HAP-1 (cell line): ENCODE measurements at places on chromosomes 1 and 21.

DNA sequence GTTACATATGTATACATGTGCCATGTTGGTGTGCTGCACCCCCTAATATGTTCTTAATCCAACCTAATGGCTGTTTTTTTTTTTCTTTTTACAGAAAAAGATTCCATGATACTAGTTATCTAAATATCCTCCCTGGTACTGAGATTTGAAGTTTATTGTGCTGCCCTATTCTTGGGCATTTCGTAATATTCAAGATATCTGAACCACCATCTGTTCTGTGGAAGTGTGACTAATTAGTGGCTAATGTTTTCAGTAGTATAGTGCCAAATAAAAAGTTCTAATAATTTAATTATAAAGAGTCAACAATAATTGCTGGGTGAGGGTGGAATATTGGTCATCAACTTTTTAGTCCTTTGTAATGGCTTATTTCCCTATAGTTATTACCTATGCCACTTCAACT is 217.5 kb downstream of the GABPA start:
- no peak for DNase-seq

DNA sequence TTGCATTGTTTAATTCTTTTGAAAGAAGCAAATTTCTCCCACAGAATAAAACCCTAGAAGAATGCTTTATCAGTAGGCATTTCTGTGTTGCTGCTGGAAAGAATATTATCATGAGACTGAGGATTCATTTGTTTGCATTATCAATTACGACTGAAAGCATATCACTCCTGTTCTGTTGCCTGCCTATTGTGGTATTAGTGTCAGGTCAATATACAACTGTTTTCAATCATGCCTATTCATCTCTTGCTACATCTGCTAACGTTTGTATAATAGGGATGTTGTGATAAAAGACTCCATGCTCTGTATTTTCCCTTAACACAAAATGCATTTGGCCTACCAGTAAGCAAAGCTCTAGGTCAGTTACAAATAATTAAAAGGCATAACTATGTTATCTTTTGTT is 221.5 kb downstream of the PTPRC start:
- no peak for DNase-seq

GRCh38 chr1:219668446-219668845 is 55.5 kb upstream of the ZC3H11B start:
- no peak for DNase-seq

- no peak for DNase-seq
Measured at GRCh38 chr1:238581332-238581731, 690.6 kb upstream of the ZP4 start.

GRCh38 chr1:30300669-30301068 is 422.7 kb downstream of the MATN1 start:
- no peak for DNase-seq

GRCh38 chr1:4944911-4945310 is 290.5 kb downstream of the AJAP1 start:
- no peak for DNase-seq

DNA sequence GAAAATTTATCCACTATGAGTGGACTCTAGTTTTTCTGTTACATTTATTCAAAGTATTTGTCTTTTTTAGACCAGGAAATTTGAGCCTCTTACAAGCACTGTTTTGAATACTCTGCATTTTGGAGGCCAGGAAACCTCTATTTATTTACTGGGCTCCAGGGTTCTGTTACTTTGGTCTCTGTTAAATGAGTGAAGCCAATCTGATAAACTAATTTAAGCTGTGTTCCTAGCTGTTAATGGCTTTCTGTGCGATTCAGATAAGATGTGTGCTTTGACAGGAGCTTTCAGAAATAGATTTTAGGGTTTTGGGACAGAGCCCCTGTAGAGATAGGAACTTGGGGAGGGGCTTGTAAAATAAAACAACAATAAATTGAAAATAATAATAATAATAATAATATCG is 23.9 kb downstream of the ACKR1 start:
- DNase-seq: no peak

- no peak for DNase-seq
Measured at GRCh38 chr1:185936641-185937040, 202.4 kb downstream of the HMCN1 start.

- no peak for DNase-seq
Measured at GRCh38 chr1:2155147-2155598, 39.4 kb downstream of the FAAP20 start.

DNA sequence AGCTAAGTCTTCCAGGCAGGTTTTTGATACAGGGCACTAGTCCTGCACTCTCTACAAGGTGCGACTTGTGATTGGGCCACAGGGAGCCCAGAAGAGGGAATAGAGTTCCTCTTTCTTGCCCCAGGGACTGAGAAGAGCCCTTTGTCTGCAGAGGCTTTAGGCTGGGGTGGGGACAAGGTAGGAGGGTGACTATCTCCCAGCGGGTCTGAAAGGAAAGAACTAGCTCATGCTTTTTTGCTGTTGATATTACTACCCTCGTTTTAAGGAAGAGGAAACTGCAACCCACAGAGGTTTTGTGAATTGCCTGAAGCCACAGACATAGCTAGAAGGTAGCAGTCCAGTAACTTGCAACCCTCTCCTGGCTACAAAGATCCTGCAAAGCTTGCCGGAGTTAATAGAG is 615.2 kb downstream of the MATN1 start:
- DNase-seq: no peak

DNA sequence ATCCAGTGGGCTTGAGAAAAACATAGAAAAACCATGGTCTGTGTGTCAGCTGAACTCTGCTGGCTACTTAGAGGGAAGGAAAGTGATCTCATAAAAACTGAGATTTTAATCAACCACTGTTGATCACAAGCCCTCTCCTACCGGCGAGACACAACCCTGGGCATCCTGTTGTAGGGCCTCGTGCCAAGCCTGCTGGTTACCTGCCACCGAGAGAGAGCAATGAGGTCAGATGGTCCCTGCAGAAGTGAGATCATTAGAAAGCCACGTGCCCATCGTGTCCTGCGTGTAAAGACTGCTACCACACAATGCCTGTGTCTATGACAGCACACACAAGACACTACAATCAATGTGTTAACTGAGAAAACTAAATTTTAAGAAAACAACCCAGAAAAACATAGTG is 41.7 kb upstream of the GPR153 start:
- no peak for DNase-seq

GRCh38 chr1:39026866-39027507 is 837 bp downstream of the NDUFS5 start:
- no peak for DNase-seq

- DNase-seq: no peak
Measured at GRCh38 chr1:100277866-100278265, 11.8 kb downstream of the RTCA start.

GRCh38 chr1:150249936-150250335 is 7.6 kb upstream of the CA14 start:
- DNase-seq: no peak

DNA sequence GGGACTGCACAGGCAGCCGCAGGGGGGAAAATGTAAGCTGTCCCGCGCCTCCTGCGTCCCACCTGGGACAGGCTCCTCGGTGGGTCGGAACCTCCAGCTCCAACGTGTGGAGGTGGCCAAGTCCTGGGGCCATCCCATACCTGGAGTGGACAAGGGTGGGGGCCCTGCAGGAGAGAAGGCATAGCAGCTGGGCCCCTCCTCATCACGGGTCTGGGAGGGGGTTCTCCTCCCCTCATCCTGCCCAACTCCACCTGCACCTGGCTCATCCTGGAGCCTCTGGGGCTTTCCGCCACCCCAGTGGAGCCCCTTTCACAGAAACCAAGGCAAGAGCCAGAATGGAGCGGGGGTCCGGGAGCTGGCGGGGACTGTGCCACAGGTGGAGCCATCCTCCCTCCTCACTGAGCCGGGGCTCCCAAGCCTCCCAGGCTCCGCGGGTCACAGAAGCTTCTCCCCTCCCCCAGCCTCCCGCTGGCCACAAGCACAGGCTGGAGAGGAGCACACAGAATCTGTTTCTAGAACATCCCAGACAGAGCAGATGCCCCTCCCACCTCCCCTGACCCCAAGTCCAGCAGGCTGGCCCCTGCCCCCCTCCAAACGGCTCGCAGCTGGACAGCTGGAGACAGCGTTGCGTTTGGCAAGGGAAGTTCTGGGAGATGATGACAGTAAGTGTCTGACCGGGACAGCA is 65.8 kb downstream of the MEGF6 start:
- no peak for DNase-seq

DNA sequence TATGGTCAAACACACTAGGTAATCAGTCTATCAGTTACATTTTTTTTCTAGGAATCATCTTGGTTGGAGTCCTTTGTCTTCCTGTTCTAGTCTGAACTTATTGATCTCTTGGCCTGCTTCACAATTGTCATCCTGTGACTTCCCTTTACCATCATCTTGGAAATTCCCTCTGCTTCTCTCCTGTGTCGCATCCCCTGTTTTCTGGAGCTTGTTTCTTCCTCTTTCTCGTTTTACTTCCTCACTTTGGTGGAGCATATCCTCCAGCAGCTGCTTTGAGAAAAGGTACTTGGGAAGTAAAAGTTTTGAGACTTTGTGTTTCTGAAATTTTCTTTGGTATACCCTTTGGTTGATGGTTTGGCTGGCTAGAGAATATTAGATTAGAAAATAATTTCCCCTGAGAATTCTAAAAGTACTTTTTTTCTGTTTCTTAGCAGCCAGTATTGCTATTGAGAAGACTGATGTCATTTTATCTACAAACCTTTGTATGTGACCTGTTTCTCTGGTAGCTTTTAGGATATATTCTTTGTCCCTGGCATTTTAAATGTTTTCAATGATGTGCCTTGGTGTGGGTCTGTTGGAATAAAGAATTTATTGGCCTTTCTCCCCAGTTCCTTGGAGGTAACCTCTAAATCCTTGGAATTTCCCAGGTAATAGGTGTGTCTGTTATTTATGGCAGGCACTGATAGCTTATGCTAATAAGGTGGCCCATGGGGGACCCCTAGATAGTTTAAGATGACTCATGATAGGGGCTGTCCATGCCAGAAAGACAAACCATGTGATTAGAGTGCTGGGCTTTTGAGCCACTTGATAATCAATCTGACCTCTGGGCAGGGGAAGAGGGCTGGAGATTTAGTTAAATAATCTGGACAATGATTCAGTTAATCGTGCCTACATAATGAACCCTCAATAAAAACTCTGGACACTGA is 6.1 kb upstream of the MYCL start:
- DNase-seq: no peak

DNA sequence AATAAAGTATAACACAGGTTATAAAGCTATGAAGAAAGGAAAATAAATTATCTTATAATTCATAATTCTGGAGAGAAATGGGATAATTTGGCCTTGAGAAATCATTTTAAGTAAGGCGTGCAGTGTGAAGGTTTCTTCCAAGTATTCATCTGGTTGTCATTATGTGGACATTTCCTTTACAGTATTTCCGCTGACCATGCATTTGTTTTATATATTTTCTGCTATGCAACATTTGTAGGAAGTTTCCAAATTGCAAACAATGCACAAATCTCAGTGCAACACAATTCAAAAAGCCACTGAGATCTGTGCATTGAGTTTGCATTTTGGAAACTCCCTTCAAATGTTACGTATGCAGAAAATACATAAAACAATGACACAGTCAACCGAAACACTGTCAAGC is 17.8 kb downstream of the ZNF670 start:
- no peak for DNase-seq

DNA sequence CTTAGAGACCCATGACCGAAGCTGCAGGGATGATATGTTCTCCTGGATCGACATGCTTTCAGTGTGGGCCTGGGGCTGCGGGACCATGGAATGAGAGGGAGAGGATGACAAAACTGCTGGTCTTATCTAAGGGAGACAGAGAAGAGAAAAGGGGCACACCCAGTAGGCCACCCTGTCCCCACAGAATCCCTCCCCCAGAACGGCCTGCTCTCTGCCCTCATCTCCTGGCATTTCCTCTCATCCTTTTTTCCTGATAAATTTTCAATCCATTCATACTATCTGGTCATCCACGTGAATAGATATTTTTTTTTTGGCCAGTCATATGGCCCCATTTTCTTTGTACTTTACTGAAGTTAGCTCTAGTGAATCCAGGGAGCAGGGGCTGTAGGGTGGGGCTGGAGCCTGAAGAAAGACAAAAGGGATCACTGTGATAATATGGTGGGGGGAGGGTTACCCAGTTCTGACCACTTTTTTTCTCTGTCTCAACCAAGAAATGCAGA is at the start of gene PKLR:
PKLR (minus strand) TSS at position 97 of the 500 bp plus-strand sequence; CDS start at position 54, 43 bp downstream.
- no peak for DNase-seq

- no peak for DNase-seq
Measured at GRCh38 chr1:41401899-41402298, 40.7 kb downstream of the FOXO6 start.

- DNase-seq: peak; percentile 38
Measured at GRCh38 chr1:119367432-119368124, 1.0 kb upstream of the HAO2 start.

DNA sequence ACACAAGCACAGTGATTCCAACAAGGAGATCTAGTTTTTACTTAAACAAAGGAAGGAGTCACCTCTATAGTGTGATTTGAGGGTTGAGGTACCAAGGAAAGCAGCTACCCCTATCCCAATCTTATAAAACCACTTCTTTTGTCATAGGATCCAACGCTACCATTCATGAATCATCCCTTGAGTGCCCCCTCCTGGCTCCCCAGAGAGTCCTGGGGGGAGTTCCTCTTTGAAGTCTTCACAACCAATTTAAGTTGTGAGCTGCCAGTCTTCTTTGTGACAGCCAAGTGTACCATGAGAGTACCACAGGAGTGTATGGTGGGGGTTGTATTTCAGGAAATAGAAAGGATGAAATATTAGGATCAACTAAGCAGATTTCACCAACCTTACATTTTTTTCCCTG is 39.1 kb upstream of the NHLH2 start:
- peak; percentile 27 for DNase-seq

- DNase-seq: no peak
Measured at GRCh38 chr1:48882020-48882419, 105.3 kb upstream of the BEND5 start.

DNA sequence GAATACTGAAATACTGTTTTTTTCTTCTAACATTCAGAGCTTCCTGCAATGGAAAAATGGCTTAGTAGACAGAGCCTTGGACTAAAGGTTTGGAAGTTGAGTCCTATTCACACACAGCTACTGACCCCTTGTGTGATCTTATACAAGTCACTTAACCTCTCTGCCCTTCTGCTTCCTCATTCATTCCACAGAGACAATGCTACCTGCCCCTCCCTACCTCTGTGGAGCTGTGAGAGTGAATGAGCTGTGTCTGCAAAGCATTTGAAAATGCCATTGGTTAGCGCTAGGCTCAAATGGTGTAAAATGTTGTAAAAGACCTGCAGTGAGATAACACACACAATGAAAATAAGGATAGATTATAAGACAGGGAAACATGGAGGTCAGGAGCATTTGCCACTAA is 214.4 kb downstream of the BARHL2 start:
- no peak for DNase-seq

- DNase-seq: peak; percentile 53
Measured at GRCh38 chr1:93448292-93448982, 519 bp downstream of the FNBP1L start.

DNA sequence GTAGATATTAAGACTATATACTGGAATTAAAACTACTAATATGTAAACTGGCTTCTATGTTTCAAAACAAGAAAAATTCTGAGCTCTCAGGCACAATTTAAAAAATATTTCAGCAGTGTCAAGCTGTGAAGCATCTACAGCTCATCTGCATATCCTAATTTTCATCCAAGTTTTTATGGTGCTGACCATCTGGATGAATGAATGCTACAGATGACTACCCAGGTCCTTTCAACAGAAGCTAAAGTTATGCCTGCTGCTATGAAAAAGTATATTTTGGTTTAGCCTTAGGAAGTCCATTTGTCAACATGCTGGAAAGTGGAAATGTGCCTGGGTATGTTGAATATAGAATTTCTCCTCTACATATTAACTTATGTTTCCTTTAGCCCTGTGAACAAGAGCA is 206.9 kb downstream of the NEGR1 start:
- DNase-seq: no peak
